GM12878 (cell line): ENCODE measurements at places on chromosomes 7 and 10. TPM values are rescaled to one million over a fixed set of nuclear protein-coding genes. Genes with fewer than 3 reads are reported as not detected.
A peak's percentile ranks its signal among the peaks of the same experiment; 100 is the strongest.

DNA sequence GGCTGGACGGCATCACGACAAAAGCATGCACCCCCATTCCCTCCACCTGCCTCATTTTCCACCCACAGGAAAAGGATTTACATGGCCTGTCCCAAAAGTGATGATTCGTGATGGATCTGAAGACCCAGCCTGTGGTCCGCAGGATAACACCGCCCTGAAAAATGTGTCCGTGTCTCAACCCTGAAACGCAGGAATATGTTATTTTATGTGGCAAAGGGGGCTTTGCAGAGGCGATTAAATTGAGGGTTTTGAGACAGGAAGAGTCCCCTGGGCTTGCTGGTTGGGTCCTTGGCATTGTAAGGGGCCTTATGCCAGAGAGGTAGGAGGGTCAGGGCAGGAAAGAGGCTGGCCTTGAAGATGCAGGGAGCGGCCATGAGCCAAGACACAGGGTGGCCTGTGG, 80.2 kb upstream of the PPP2R2D start:
- no peaks in the 10 kb centered on the region for H3K4me1 ChIP-seq
- no peak overlapping the region for H3K27ac ChIP-seq
- no peaks in the 10 kb centered on the region for H3K36me3 ChIP-seq
- H3K27me3 ChIP-seq = no peaks in the 10 kb centered on the region
- H3K4me3 ChIP-seq = no peak overlapping the region

Gene AUTS2
- polyA plus RNA-seq = 14.4 and 16.2 TPM in 2 replicates

Gene CDC14C
- polyA plus RNA-seq = not detected in 2 replicates

- peaks cover 23% of the 10 kb centered on the region for H3K36me3 ChIP-seq
- peak; percentile 90 for DNase-seq
- no peaks in the 10 kb centered on the region for H3K27me3 ChIP-seq
- peaks cover 21% of the 10 kb centered on the region for H3K4me1 ChIP-seq
Observed at GRCh38 chr10:95236068-95236903, 42.2 kb downstream of the ACSM6 start.

DNA sequence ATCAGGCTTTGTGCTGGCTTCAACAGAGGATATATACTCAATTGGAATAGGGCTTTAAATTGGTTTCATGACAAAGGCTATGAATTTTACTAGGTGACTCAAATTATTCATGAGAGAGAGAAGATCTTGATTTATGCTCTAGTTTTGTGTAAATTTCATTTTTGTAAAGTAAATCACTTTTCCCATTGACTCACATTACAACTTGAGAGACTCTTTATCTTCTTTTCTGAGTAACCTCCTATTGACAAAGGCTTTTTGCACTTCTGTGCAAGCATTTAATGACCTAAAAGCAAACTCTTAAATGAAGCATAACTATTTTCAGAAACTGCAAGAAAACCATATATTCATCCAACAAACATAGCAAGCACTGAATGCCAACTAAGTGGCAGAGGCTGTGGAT, 98.5 kb upstream of the RHOBTB1 start:
- H3K4me1 ChIP-seq = no peaks in the 10 kb centered on the region
- no peak overlapping the region for H3K4me3 ChIP-seq
- H3K36me3 ChIP-seq = no peaks in the 10 kb centered on the region
- DNase-seq = no peak
- no peak overlapping the region for H3K27ac ChIP-seq

GRCh38 chr10:73732931-73733623, 11.1 kb upstream of the SEC24C start:
- DNase-seq = no peak
- H3K36me3 ChIP-seq = no peaks in the 10 kb centered on the region; the same call in 1 of the 2 replicates
- H3K4me1 ChIP-seq = no peaks in the 10 kb centered on the region; the same call in 1 of the 2 replicates
- H3K27me3 ChIP-seq = no peaks in the 10 kb centered on the region
